Glomerular endothelial cell (primary cell): ENCODE measurements at places on chromosomes 5 and 9.

DNA sequence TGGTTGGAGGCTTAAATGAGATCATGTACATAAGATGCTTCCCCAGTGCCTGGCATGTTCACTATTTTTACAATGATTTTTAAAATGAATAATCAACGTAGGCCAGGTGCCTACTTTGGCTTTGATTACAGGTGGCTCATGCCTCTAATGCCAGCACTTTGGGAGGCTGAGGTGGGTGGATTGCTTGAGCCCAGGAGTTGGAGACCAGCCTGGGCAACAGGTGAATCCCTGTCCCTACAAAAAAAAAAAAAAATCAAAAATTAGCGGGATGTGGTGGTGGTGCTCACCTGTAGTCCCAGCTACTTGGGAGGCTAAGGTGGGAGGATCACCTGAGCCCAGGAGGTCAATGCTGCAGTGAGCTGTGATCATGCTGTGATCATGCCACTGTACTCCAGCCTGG is 9.2 kb downstream of the PCDH12 start:
- no peak for DNase-seq

DNA sequence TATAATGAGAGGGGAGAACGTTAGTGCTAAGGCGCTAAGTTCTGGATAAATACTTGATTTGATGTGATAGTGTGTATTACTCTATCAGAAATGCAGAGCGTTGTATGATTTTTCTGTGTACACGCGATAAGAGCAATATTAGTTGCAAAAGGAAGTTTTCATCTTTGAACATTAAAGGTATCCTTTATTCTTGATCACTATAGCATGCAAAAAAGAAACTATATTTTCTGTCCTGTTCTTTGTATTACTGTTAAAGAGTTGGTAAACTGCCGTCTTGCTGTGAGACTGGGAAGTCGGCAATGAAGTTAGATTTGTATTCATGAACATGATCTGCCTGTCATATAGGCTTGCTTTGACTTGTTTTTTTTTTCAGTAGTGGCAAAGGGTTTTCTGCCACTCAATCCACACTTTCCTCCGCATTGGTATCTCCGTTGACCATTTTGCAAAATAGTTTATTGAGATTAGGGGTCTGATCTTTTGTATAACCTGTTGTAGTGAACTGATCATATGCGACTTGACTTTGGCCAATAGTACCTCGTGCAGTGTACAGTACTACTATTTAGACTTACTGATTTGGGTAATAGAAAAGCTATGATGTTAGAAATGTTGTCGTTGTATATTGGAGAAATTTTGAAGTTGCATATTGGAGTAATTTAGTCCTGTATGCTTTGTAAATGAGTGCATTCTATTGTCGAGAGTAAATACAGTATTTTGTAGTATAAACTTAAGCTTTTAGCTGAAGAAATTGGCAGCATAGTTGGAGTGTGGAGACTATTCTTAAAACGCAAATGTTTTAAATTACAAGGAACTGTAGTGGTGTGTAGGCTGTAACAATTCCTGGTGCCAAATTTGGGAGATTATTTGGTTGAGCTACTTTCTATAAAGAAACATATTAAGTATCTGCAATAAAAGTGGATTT is 1.7 kb downstream of the DENND4C start:
- DNase-seq, result no peak

DNA sequence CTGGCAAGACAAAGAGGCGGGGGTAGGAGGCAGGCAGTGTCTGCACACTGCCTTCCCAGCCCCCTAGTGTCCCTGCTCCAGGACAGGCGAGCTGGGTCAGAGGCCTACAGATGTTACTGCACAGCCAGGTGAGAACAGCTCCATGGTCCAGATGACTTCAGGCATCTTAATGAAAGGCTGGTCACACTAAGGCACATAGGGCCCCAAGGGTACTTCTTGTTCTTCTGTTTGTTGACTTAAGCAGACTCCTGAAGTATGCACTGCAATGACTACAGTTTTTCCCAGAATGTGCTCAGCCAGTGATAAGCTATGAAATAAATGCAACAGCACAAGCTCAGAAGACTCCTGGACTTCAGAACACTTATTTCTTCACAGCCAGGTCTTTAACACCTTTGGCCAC is 27.4 kb downstream of the ATPSCKMT start:
- no peak for DNase-seq

GRCh38 chr9:127179633-127180441 is 57.4 kb upstream of the ANGPTL2 start:
- no peak for DNase-seq

- no peak for DNase-seq
These were observed 10.3 kb upstream of the DOCK2 start for GRCh38 chr5:169626779-169627178.
